Neural crest cell (in vitro differentiated cells): ENCODE measurements at places on chromosomes 16 and 17. TPM values are rescaled to one million over a fixed set of nuclear protein-coding genes. Genes with fewer than 3 reads are reported as not detected.

DNA sequence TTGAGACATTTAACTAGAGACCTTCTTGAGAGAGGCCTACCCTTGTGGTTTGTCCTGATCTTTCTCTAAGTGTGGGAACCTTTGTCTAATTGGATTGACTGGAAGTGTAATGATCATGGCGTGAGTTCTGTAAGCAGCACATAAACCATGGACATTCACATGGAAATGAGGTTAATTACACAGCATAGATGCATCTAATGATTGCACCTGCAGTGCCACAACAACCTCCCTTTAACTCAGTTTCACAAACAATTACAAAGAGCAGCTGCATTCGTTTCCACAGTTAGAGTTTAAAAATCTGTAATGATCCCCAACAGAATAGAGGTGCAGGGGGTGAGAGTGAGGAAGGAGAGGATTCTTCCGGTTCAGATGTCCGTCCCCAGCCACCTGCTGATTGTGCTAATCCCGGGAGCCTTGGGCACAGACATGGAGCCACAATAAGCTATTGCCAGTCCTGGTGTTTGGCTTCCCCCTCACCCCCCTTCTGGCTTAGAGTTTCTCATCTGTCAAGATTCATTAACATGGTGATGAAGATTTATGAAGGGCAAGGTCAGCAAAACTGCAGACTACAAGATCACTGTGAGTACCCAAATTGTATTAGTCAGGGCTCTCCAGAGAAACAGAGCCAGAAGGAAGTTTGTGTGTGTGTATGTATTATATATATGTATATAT, 659.2 kb upstream of the SOX9 start:
- no peak for DNase-seq
- H3K27me3 ChIP-seq: no peaks in the 10 kb centered on the region
- no peak overlapping the region for H3K4me3 ChIP-seq
- H3K36me3 ChIP-seq: no peaks in the 10 kb centered on the region
- peaks cover 11% of the 10 kb centered on the region for H3K4me1 ChIP-seq
- no peak overlapping the region for H3K27ac ChIP-seq

CBFA2T3 gene
- total RNA-seq: 3.6 and 4.6 TPM in 2 replicates

HBM gene
- total RNA-seq: not detected in 2 replicates

PLLP gene
- 0.79 and 0.84 TPM in 2 replicates for total RNA-seq

GRCh38 chr17:44901411-44901921, 2.2 kb upstream of the EFTUD2 start:
- no peak for DNase-seq
- no peaks in the 10 kb centered on the region for H3K36me3 ChIP-seq
- no peak overlapping the region for H3K27ac ChIP-seq
- H3K4me1 ChIP-seq: peaks cover 33% of the 10 kb centered on the region
- H3K4me3 ChIP-seq: peak overlapping the region; percentile 93

HOXB4 gene
- 4.4 and 5.0 TPM in 2 replicates for total RNA-seq

DNA sequence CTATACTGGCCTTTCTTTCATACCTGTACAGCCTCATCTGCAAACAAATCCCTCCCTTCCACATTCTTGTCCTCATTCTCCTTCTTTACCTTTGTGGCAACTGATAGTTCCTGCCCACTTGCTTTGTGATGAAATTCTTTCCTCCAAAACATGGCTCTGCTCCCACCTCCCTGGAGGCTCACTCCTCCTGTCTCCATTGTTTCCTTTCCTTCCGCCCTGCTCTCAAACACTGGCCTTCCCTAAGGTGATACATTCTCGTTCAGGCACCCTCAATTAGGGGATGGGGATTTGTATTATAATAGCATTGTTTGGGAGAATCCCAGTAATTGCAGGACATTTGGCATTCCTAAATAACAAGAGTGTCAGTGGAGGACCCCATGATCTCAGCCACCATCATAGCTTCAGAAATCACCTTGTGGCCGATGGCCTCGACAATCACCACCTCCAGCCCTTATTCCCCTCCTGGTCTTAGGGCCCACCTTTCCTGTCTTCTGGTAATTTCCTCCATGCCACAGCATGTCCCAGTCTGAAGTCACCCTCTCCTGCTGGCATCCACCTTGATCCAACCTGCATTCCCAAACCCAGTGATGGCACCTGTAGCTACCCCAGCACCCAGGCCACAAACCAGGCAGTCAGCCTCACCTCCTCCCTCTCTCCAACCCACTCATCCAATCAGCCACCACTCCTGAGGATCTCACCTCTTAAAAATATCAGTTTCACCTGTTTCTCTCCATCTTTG, 7.9 kb downstream of the UNC119 start:
- DNase-seq: no peak
- H3K27me3 ChIP-seq: no peaks in the 10 kb centered on the region
- H3K4me3 ChIP-seq: no peak overlapping the region
- peaks cover 4% of the 10 kb centered on the region for H3K4me1 ChIP-seq
- no peak overlapping the region for H3K27ac ChIP-seq

GRCh38 chr17:71329310-71330098, 791.3 kb upstream of the SOX9 start:
- DNase-seq: no peak
- peaks cover 12% of the 10 kb centered on the region for H3K4me1 ChIP-seq
- H3K27ac ChIP-seq: no peak overlapping the region

ZP2 gene
- total RNA-seq: not detected in 2 replicates

- no peak overlapping the region for H3K27ac ChIP-seq
Measured at GRCh38 chr16:88968589-88969280, 8.3 kb downstream of the CBFA2T3 start.

DNA sequence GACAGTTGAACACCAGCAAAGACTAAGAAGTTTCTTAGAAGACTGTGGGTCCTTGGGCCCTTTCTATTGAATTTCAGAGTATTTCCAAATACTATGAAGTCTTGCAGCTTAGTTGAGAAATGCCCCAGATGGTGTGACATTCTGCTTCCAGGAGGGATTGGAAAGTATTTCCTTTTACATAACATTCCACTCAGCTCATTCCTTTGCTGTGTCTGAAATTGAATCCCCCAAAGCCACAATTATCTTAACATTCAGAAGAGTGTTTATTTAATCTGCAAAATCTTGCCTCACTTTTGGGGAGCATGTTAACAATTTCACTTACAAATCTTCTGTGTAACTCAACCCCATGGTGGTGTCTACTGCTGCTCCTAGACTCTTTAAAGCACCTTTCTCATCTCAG, 307.7 kb downstream of the WWOX start:
- H3K27ac ChIP-seq: no peak overlapping the region
- peaks cover 30% of the 10 kb centered on the region for H3K36me3 ChIP-seq
- H3K27me3 ChIP-seq: no peaks in the 10 kb centered on the region
- no peak overlapping the region for H3K4me3 ChIP-seq
- H3K4me1 ChIP-seq: no peaks in the 10 kb centered on the region
